ENCODE measurements at places on chromosomes 1 and 21. TPM values are rescaled to one million over a fixed set of nuclear protein-coding genes. Genes with fewer than 3 reads are reported as not detected.

The ZNF593 gene
- 32.9 TPM for polyA plus RNA-seq

The LCE2B gene
- polyA plus RNA-seq, result not detected

The FAM177B gene
- not detected for polyA plus RNA-seq

The PTAFR gene
- 0.25 TPM for polyA plus RNA-seq

The FCAMR gene
- polyA plus RNA-seq, result not detected

The S100A9 gene
- polyA plus RNA-seq, result 11.6 TPM

The CLDN8 gene
- polyA plus RNA-seq, result not detected

The AMPD1 gene
- not detected for polyA plus RNA-seq

The OLFM3 gene
- polyA plus RNA-seq, result not detected

The FCRLA gene
- polyA plus RNA-seq, result 2.7 TPM

The MAP1LC3C gene
- not detected for polyA plus RNA-seq

The RNU1-2 gene
- polyA plus RNA-seq, result not detected

The LENEP gene
- not detected for polyA plus RNA-seq

The DCLRE1B gene
- polyA plus RNA-seq, result 5.3 TPM

The PFKFB2 gene
- 0.77 TPM for polyA plus RNA-seq

The RGSL1 gene
- not detected for polyA plus RNA-seq

The RAD54L gene
- not detected for polyA plus RNA-seq

The SPATA1 gene
- 0.72 TPM for polyA plus RNA-seq

The LCE2C gene
- polyA plus RNA-seq, result not detected

The GPR37L1 gene
- 0.07 TPM for polyA plus RNA-seq

The PDPN gene
- not detected for polyA plus RNA-seq

The AMY1A gene
- polyA plus RNA-seq, result not detected

The ITSN1 gene
- polyA plus RNA-seq, result 1.0 TPM

The RGS5 gene
- polyA plus RNA-seq, result 3.0 TPM

The SPATA6 gene
- 1.0 TPM for polyA plus RNA-seq

The SPRR2F gene
- not detected for polyA plus RNA-seq

The KRTAP11-1 gene
- polyA plus RNA-seq, result not detected

The KRTAP10-5 gene
- polyA plus RNA-seq, result not detected

The IVL gene
- polyA plus RNA-seq, result not detected

The UMODL1 gene
- 0.08 TPM for polyA plus RNA-seq

The CELA2B gene
- not detected for polyA plus RNA-seq

The TMEM54 gene
- not detected for polyA plus RNA-seq

The HIVEP3 gene
- polyA plus RNA-seq, result 8.2 TPM

The TRAF3IP3 gene
- polyA plus RNA-seq, result 435 TPM

The GNG4 gene
- polyA plus RNA-seq, result not detected

The CHODL gene
- 0.42 TPM for polyA plus RNA-seq

The COL8A2 gene
- not detected for polyA plus RNA-seq

The BCAR3 gene
- 0.39 TPM for polyA plus RNA-seq

The FCRL5 gene
- polyA plus RNA-seq, result 0.28 TPM

The EXTL1 gene
- not detected for polyA plus RNA-seq

The PPP1R15B gene
- polyA plus RNA-seq, result 20.4 TPM

The KISS1 gene
- not detected for polyA plus RNA-seq

The DNALI1 gene
- polyA plus RNA-seq, result not detected
